ENCODE measurements at places on chromosomes 11 and 22. TPM values are rescaled to one million over a fixed set of nuclear protein-coding genes. Genes with fewer than 3 reads are reported as not detected.

The OOSP1 gene
- total RNA-seq, result not detected

The DCHS1 gene
- 0.40 TPM for total RNA-seq

- no peak overlapping the region for H3K4me3 ChIP-seq
- H3K27ac ChIP-seq, result no peak overlapping the region
- no peak for DNase-seq
- peaks cover 15% of the 10 kb centered on the region for H3K27me3 ChIP-seq
- no peaks in the 10 kb centered on the region for H3K4me1 ChIP-seq
Observed at GRCh38 chr11:62933750-62934495, 12.8 kb upstream of the CHRM1 start.

- H3K36me3 ChIP-seq, result peaks cover 35% of the 10 kb centered on the region
- H3K27me3 ChIP-seq, result no peaks in the 10 kb centered on the region
- H3K4me1 ChIP-seq, result no peaks in the 10 kb centered on the region
- no peak overlapping the region for H3K4me3 ChIP-seq
- DNase-seq, result no peak
- H3K27ac ChIP-seq, result no peak overlapping the region
Observed at GRCh38 chr11:44198146-44198724, 102.8 kb downstream of the EXT2 start.

All from activated CD4-positive, alpha-beta T cell treated with anti-CD3 and anti-CD28 coated beads, Interleukin-2, amount 10 ng/mL, durations not matched to agents 7 days and 5 days (primary cell).